ENCODE measurements at places on chromosomes 3 and 15.

- no peak for DNase-seq
These were observed 194.1 kb downstream of the TPRG1 start for GRCh38 chr3:189365609-189366564.

- DNase-seq = no peak
These were observed 4.3 kb upstream of the FNDC3B start for GRCh38 chr3:172034786-172035685.

- no peak for DNase-seq
These were observed 165.5 kb downstream of the ZIC1 start for GRCh38 chr3:147574621-147575020.

DNA sequence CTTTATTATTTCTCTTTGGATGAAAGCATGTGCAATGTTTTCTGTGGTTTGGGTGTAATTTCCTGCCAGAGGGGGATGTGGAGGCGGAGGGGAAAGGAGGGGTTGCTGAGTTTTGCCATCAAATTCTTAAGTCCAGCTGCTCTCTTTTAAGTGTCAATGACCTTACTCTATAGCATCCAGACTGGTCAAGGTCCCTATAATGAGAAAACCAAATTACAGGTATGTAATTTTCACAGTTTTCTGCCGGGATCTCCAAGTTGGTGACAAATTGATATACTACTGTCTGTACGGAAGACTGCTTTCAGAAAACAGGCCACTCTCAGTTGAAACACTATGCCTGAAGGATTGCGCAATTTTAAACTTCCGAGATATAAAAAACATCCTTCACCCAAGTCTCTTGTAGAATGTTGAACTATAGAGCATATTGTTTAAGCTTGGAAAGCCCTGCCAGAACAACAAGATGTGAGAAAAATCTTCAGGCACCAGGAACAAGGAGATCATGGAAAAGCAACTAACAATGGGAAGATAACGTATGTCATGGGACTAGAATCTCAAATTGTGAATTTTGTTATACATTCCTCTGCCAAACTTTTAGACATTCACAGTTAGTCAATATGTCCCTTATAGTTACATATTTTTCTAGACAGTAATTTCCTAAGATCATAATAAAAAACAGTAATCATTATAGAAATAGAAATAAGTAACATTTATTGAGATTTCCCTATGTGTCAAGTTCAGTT, 300.7 kb upstream of the SATB1 start:
- DNase-seq = no peak

DNA sequence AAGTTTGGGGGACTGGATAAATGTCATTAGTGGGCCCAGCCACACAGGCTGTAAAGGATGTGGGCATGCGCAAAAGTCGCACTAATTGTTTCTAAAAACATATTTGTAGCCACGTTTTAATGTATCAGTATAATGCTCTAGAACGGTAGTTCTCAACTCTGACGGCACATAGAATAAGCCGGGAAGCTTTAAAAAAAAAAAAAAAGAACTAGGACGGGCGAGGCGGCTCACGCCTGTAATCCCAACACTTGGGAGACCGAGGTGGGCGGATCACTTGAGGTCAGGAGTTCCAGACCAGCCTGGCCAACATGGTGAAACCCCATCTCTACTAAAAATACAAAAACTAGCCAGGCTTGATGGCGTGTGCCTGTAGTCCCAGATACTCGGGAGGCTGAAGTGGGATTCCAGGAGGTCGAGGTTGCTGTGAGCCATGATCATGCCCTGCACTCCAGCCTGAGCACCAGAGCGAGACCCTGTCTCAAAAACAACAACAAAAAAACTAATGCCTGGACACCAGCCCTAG, 618 bp upstream of the MON1A start:
- DNase-seq = no peak

GRCh38 chr15:58003810-58004209, 61.7 kb downstream of the ALDH1A2 start:
- DNase-seq = no peak

DNA sequence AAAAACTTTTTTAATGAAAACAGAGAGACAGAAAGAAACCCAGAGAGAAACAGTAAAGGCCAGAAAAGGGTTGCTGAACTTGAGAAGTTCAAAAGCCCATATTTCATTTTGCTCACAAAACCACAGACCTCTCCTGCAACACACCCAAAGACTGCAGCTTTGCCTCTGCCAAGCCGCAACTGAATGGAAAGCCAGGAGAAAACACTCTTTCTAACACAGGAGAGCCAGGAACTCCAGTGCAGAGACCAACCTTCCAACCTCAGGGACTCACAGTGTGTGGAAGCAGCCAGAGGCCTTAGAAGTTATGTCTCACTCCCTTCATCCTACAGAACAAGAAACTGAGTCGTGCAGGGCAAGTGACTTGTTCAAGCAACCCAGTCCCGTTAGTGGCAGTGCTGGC, 163.1 kb upstream of the HES1 start:
- DNase-seq = no peak

DNA sequence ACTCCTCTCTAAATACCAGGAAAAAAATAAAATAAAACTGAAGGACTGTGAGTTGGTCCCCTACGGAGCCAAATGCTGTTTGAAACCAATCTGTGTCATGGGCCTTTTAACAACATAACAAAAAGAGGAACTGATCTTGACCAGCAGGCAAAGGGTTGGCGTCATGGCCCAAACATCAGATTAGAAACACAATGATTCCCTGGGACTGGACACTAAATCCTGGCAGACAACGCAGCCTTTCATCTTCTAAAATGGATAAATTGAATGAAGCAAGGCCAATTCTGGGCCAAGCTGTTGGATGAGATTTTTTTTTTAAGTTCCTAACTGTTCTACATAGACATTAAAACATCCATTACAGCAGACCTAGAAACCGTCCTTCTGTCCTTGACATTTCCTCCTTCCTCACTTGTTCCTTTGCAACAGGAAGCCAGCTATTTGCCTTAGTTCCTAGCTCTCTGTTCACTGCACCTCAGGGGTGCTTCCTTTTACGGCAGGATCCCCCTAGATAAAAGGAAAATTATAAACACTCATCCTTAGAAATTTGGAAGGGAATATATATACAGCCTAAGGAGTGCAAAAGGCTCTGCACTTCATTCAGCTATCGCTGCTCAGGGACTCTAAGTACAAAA, 21.6 kb upstream of the TAFA4 start:
- DNase-seq = no peak

- no peak for DNase-seq
These were observed 63.4 kb upstream of the PSMD6 start for GRCh38 chr3:64086479-64087252.

- no peak for DNase-seq
These were observed 111.0 kb upstream of the TGFBR2 start for GRCh38 chr3:30495172-30496065.

- no peak for DNase-seq
These were observed 28.2 kb downstream of the PIK3CB start for GRCh38 chr3:138806376-138807080.

DNA sequence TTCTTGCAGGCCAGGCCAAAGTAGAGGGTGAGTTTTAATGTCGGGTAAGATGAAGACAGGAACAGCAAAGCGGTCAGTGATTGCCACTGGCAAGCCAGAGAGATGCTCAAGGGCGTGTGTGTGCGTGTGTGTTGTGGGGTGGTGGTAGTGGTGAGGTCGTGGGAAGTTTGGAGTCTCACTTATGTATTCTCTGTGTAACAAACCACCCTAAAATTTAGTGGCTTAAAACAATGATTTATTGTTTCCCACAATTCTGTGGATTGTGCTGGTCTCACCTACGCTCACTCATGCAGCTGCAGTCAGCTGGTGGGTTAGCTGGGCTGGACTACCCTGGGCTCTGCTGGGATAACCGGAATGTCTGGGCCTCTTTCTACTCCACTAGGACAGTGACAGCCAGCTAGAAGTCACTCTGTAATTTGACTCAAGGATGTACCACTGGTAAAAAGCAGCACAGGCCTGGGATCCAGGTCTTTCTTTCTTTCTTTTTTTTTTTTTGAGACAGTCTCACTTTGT, 50.9 kb upstream of the BHLHE40 start:
- no peak for DNase-seq

GRCh38 chr3:38084334-38085310, 45.6 kb downstream of the DLEC1 start:
- peak; percentile 8 for DNase-seq

GRCh38 chr15:60009980-60010732, 6.0 kb downstream of the FOXB1 start:
- DNase-seq = no peak

DNA sequence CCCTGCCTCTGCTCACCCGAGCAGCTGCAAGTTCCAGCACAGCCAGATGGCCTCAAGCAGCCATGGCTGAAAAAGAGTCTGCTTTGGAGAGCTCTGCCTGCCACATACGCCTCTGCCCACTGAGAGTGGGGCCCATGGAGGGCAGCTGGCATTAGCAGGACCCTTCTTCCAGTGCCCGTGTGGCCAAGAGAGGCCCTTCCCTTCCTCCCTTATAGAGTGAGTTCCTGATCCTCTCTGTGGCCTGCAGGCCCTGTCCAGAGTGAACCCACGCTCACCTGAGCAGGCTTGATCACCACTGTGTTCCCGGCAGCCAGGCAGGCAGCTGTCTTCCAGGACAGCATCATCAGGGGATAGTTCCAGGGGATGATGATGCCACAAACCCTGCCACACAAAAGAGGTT, 41.4 kb upstream of the SLC41A3 start:
- no peak for DNase-seq

- DNase-seq = no peak
These were observed 87.2 kb downstream of the EBLN2 start for GRCh38 chr3:73148682-73149081.

- no peak for DNase-seq
These were observed 11.2 kb upstream of the ANO10 start for GRCh38 chr3:43632986-43633385.

- no peak for DNase-seq
These were observed 27.8 kb downstream of the LIPC start for GRCh38 chr15:58459560-58459959.

DNA sequence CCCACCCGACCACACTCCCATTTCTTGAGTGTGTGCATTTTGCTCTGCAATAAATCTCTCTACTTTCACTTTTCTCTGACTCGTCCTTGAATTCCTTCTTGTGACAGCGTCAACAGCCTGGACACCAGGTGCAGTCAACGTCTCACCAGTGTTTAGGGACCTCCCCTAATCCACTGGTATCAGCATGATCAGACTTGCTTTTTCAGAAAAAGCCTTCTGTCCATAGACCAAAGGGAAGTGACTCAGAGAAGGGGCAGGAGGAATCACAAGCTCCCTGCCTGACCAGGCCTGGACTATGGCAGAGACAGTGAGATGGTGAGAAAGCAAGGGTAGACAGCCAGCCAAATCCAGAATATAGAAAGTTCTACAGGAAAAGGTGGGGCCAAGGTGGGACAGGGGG, 15.5 kb downstream of the CCR5 start:
- no peak for DNase-seq

GRCh38 chr3:37505415-37505814, 331.0 kb upstream of the LRRFIP2 start:
- no peak for DNase-seq

- DNase-seq = no peak
These were observed 6.6 kb downstream of the EPB42 start for GRCh38 chr15:43214169-43214568.

- DNase-seq = peak; percentile 21
These were observed 52.4 kb upstream of the RGMA start for GRCh38 chr15:93141371-93141794.

GRCh38 chr15:54580643-54581042, 602.4 kb downstream of the UNC13C start:
- no peak for DNase-seq

DNA sequence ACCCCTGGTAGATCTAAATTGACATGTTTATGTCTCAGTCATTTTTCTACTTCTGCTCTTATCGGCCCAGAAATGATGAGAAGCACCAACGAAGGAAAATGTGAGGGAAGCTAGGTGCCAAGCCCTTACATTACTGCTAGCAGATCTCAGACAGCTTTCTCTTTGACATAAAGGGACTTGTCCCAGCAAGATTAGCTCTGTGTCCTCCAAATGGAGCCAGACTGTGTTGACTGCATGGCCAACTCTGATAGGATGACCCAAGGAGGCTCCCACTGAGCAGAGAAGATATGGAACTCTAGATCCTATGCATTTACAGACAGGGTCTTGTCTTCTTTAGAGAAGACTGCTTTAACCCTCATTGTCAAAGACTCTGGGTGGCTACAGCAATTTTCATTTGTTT, 2.8 kb upstream of the MCTP2 start:
- DNase-seq = no peak

- DNase-seq = no peak
These were observed 600.8 kb downstream of the FOXP1 start for GRCh38 chr3:70982700-70983140.

Data from activated CD4-positive, alpha-beta T cell treated with anti-CD3 and anti-CD28 coated beads, Interleukin-2, amount 50 U/mL, for 1 hour (primary cell).